ENCODE measurements at places on chromosomes 5 and 9.
A peak's percentile ranks its signal among the peaks of the same experiment; 100 is the strongest.

DNA sequence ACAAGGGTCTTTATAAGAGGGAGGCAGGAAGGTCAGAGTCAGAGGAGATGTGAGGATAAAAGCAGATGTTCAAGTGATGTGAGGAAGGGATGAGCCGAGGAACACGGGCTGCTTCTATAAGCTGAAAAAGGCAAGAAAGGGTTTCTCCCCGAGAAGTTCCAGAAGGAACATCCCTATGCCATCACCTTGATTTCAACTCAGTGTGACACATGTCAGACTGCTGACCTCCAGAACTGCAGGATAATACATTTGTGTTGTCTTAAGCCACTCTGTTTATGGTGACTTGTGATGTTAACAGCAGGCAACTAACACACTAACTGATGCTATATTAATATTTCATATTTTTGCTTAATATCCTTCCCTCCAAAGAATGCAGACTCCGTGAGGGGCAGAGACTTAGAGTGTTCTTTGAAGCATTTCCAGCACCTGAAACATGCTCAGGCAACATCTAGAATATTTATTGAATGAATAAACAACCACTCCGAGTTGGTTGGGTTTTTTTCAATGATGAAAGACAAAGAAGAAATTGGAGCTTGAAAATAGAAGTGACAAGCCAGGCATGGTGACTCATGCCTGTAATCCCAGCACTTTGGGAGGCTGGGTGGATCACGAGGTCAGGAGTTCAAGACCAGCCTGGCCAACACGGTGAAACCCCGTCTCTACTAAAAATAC is 77.6 kb upstream of the ADRA1B start:
- DNase-seq, result no peak

DNA sequence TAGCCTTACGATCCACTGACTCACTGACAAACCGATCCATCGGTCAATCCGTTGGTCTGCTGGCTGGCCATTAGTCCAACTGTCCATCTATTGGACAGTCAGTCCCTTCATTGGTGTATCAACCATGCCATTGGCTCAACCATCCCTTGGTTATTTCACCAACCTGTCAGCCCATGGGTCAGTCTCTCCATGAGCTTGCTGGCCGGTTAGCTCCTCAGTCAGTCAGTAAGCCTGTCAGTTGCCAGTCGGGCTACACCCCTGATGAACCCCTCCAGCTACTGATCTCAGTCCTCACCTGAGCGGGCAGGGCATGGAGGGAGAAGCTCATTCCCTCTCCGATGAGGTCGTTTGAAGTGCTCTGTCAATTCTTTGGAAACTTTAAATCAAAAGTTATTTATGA is 166.5 kb downstream of the FGF18 start:
- DNase-seq, result no peak

- DNase-seq, result no peak
These were observed 84.2 kb downstream of the YIPF5 start for GRCh38 chr5:144086295-144086694.

- DNase-seq, result no peak
These were observed 333.6 kb downstream of the CSNK1G3 start for GRCh38 chr5:123845356-123846100.

- DNase-seq, result peak; percentile 17
These were observed 161.1 kb upstream of the PANK3 start for GRCh38 chr5:168740092-168740800.

GRCh38 chr9:89278997-89279739 is 31.8 kb upstream of the CKS2 start:
- no peak for DNase-seq

- no peak for DNase-seq
These were observed 66.4 kb upstream of the PITX1 start for GRCh38 chr5:135100431-135100830.

DNA sequence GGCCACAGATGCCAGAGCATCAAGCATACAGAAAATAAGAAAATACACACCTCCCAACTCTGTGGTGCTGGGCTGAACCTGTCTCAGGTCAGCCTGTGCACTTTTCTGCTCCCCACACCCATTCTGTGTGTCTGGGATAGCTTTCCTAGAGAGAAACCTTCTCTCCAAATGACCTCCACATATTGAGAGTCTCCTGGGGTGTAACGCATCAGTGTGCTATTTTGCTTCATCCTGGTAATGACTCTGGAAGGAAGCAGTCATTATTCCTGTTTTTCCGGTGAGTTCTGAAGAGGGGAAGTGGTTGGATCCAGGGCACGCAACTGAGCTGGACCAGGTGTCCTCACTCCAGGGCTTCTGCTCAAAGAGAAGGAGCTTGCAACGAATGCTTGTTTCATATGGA is 73.2 kb upstream of the SH3PXD2B start:
- DNase-seq, result no peak

DNA sequence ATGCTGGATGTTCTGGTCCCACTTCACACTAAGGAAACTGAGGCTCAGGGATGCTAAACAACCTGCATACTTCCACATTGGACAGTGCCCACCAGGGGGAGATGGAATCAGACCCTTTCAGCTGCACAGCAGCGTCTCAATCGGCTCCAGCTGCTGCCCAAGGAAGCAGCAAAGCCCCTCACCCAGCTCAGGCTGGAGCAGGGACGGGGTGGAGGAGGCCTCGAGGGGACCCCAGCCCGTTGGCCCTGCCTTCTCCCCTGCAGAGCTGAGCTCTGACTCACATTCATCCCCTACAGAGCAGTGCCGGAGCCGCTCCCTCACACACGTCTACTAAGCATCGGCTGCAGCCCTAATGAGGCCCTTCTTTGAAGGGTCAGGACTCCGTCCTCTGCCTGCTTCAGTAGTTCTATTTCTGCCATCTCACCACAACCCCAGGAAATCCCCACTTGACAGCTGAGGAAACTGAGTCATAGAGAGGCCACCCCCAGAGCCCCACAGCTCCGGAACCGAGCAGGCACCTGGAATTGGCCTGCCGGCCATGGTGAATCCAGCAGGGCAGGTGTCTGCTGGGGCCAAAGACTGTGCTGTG is 21.5 kb upstream of the SUSD3 start:
- no peak for DNase-seq

GRCh38 chr9:19306568-19306967 is 73.5 kb downstream of the RPS6 start:
- DNase-seq, result no peak

- DNase-seq, result no peak
These were observed 76.3 kb upstream of the PCA3 start for GRCh38 chr9:76687861-76688391.

GRCh38 chr5:142353071-142353472 is 28.3 kb upstream of the SPRY4 start:
- no peak for DNase-seq

GRCh38 chr5:10987925-10988504 is 227.0 kb upstream of the DAP start:
- DNase-seq, result peak; percentile 76

GRCh38 chr5:177132136-177133095 is 1.2 kb upstream of the NSD1 start:
- DNase-seq, result peak; percentile 55

DNA sequence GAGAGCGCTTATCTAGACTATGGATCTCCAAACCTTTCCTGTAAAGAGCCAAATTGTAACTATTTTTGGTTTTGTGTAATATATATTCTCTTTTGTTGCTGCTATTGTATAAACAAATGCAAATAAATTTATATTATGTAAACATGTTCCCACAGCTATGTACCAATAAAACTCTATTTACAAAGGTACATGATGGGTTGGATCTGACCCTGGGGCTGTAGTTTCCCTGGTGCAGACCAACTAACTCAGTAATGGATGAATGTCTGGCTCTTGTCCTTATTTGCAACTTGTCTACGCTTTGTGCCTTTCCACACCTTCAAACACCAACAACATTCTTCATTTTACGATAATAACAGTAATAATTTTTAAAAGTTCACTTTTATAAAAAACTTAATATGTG is 27.5 kb upstream of the SPINK14 start:
- no peak for DNase-seq

DNA sequence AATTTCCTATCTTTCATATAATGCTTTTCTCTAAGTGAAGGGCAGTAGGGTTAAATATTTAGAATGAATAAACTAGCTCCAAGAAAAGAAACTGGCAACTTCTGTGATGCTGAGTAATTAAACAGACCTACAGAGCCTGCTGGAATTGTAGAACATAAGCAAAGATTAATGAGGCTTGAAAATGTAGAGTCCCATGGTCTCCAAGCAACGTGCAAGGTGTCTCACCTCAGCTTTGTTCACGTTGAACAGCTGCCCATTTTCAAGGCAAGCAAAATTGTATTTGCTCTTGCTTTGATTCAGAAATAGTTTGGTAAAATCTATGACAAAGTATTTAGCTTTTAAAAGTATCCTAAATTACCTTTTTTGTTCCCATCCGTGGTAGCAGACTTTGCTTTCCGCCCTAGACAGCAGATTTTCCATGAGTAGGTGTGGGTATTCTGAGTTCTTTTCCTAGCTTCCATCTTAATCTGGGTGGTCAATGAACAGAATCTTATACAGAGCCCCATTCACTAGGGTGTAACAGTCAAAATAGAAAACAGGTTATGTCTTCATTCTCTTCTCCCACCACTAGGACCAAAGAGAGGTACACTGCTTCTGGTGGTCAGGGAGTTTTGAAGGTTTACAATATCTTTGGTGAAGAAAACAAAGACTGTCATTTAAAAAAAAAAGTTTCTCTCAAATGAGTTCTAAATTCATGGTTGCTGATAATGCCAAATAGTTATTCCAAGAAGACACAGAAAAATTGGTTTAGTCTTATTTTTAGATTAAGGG is 52.1 kb upstream of the TYRP1 start:
- no peak for DNase-seq

GRCh38 chr5:179746872-179747271 is 14.2 kb downstream of the MAML1 start:
- DNase-seq, result no peak

GRCh38 chr9:118170032-118170955 is 466.1 kb downstream of the TLR4 start:
- DNase-seq, result no peak

DNA sequence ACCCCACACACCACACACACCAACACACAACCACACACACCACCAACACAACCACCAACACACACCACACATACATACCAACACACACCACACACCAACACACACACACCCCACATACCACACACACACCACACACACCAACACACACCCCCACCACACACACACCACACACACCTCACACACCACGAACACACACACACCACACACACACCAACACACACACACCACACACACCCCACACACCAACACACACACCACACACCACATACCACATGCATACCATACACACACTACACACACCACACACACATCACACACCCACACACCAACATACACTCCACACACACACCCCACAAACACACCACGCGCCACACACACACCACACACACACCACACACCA is 171.4 kb downstream of the GOLPH3 start:
- no peak for DNase-seq

DNA sequence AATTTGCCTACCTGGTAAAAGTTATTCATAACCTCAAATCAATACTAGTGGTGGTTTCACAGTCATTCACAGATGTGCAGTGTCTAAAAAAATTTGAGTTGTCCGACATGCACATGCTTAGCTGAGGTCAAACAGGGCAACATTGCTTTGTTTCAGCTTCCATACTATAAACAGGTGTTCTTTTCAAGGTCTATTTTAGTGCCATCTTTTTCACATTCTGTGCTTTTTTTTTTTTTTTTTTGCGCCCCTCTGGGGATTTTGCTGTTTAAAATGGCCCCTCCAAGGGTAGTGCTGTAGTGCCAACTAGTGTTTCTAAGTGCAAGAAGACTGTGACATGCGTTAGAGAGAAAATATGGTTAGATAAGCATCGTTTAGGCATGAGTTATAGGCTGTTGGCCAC is 14.5 kb downstream of the PHAX start:
- DNase-seq, result no peak

DNA sequence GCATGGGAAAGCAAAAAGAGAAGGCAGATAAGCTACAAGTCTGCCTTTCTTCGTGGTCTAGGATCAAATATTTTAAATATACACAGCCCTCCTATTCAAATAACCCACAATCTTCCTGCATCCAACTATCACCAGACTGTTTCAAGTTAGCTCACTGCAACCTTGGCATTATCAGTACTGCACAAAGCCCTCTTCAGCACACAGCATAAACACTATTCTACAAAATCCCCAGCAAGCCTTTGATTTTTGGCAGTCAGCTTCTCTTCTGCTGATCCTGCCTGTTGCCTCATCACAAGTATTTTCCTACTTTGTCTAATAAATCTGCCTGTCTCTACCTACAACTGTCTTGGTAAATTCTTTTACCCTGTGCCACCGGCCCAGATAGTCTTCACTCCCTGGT is 142.9 kb downstream of the COX7C start:
- no peak for DNase-seq

GRCh38 chr5:60410427-60410826 is 289.5 kb downstream of the DEPDC1B start:
- no peak for DNase-seq

- no peak for DNase-seq
These were observed 77.6 kb upstream of the ADRB2 start for GRCh38 chr5:148748702-148749392.

DNA sequence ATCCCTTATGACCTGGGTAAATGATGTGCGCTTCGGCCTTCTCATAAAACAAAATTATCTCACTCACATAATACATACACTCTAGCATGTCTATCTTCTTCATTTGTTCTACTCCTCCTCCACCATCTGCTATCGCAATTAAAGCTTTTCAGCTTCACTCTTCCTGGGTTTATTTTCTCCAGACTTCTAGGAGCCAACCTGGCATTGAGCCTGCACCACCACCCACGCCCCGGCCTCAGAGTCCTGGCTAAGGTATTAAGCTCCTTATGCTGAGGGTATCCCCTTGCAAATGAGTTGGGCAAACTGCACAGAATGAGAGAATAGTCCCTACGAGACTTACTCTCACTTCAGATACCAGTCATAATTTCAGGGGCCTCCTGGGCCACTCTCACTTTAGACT is 236.1 kb upstream of the CDH12 start:
- DNase-seq, result no peak

DNA sequence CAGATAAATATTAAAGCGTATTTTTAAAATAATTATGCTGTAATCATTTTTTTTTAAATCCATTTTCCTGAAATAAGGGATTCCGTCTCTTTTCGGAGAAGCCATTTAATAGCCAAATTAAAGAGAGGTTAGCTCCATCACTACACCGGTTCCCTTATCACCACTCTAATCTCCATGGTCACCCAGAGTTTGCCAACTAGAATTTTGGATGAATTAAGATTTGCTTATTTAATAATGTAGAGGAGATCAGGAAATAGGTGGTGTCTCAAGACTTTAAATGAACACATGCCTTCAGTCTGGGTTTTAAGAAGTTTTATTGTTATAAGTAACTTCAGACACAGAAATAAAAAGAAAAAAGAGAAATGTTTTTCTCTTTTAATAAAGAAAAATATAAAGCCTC is 151.7 kb downstream of the TTC39B start:
- no peak for DNase-seq

DNA sequence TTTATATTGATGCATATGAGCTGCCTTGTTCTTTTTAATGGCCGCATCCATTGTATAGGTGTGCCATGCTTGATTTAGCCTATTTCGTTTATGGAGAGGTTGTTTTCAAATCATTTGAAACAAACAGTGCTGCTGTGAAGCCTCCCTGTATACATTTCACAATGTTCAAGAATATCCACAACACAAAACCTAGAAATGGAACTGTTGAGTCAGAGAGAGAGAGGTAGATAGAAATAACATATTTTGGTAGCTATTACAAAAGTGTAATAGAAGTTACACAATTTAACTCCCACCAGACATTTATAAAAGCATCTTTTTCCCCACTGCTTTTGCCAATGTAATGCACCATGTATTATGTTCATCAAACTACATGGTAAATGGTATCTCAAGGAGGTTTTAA is 82.0 kb downstream of the FRMD3 start:
- DNase-seq, result no peak
